NCI-H1105 treated with DMSO at 0.1 percent for 48 hours (cell line): ENCODE measurements at places on chromosomes 2 and 18.

- DNase-seq: no peak
These were observed 40.2 kb upstream of the EML4 start for GRCh38 chr2:42128721-42129486.

GRCh38 chr2:18630101-18630500 is 40.7 kb upstream of the NT5C1B start:
- DNase-seq: no peak

DNA sequence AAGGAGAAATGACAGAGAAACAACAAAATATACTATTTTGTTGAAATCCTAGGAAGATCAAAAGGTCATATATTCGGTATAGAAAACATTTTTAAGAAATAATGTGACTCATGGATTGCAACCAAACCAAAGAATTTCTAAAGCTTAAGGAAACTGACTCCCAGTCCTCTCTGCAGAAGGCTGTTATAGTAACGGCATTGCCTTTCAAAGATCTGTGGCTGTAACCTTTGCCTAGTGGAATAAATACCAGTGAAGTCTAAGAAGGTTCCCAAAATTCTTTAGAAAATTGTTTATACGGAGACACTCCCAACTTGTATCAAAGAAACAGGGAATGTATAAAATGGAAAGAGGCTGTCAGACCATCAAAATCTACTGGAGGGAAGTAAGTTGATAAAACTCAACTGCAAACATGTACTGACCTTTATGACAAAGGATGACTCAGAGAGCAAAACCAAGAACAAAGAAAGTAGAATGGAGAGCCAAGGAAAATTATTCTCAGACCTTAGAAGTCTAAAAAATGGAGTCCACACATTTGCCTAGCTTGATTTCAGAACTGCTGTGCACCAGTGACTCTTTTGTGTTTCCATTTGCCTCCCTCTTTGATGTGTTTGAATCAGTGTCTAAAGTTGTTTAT is 48.6 kb upstream of the FSIP2 start:
- no peak for DNase-seq

- DNase-seq: no peak
These were observed at the start of gene HOXD1 for GRCh38 chr2:176187899-176188773. Gene HOXD1 (plus strand): TSS chr2:176188668. CDS start chr2:176188802, 134 bp downstream.

GRCh38 chr18:58813561-58814225 is 51.0 kb upstream of the ZNF532 start:
- DNase-seq: no peak

DNA sequence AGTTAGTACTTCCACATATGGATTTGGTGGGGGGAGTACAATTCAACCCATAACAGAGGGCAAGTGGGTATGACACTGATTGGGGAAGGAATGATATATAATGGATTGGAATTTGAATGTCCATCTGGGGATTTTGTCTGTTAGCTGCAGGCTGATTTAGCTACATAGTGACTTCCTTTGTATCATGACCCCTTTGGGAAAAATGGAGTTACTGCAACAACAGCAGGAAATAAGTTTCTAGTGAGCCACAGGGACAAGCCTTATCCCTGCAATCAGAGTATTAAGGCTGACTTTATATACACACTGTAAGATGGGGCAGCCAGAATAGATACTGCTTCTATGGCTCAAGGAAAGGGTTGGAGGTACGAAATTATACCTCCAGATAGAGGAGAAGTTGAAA is 404.4 kb upstream of the MEIS1 start:
- DNase-seq: no peak

DNA sequence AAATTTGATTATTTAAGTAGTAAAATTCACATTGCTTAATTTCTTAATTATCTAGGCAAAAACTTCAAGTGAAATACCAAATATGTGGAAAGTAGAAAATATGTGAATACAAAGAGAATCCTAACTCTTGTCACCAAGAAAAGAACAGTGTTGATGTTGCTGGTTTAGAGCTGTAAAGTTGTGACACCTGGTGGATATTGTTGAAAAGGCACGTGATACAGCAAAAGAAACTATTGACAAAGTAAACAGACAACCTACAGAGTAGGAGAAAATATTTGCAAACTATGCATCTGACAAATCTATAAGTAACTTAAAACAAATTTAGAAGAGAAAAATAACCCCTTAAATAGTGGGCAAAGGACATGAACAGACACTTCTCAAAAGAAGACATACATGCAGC is 25.6 kb upstream of the ZC3H15 start:
- no peak for DNase-seq

- no peak for DNase-seq
These were observed 233.7 kb downstream of the TFCP2L1 start for GRCh38 chr2:121051311-121051710.

DNA sequence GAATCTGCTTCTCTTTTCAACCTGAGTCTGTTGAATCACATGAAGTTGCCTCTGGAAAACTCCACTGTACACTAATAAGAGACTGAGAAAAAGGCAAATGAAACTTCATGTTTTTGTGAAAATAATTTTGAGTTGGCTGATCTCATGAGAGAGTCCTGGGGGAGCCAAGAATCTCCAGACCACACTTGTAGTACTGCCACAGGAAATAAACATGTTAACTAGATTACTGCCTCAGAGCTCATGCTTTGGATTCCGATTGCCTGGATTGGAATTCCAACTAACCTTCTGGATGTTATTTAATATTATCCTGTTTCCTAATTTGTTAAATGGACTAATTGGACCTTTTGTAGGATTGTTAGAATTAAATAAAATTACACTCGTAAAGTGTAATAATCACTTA is 25.2 kb downstream of the NUP35 start:
- no peak for DNase-seq

GRCh38 chr2:217981084-217981730 is 21.6 kb downstream of the TNS1 start:
- no peak for DNase-seq

- no peak for DNase-seq
These were observed 46.1 kb downstream of the BCL11A start for GRCh38 chr2:60507211-60507965.

GRCh38 chr18:12908706-12909105 is 24.7 kb upstream of the PTPN2 start:
- no peak for DNase-seq

GRCh38 chr18:2009942-2010697 is 561.2 kb downstream of the METTL4 start:
- no peak for DNase-seq

- DNase-seq: peak; percentile 53
These were observed 176.0 kb downstream of the SMAD2 start for GRCh38 chr18:47754311-47755101.

- DNase-seq: no peak
These were observed 67.9 kb downstream of the DGKD start for GRCh38 chr2:233422050-233422639.

DNA sequence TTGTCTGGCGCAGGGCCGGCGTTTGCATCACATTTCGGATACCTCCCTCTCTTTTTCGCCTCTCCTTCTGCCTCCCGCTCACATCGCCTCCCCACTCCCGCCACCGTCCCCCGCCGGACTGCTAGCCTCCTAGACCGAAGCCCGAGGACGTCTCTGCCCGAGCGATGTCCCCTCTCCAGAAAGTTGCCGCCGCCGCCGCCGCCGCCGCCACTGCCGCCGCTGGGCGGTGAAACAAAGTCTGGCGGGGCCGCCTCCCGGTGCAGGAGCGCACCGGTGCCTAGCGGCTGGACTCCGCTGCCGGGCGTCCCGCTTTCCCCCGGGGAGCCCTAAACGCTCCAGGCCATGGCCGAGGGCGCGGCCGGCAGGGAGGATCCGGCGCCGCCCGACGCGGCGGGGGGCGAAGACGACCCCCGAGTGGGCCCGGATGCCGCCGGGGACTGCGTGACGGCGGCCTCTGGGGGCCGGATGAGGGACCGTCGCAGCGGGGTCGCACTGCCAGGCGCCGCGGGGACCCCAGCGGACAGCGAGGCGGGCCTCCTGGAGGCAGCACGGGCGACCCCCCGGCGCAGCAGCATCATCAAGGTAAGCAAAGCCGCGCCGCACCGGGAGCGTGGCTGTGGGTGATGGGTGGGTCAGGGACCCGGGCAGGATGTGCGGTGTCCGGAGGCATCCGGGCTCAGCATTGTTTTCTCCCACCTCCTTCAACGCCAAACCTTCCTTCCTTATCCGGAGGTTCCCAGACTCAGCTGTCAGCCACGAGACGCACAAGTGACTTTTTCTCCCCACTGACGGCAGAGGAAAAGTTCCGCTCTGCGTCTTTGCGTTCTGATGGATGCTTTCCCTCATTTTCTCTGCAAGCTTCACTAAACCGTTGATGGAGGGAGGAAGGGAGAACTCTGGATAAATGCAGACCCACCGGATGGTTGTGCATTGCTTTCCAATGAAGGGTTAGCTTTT is 643 bp downstream of the PLCL1 start:
- DNase-seq: peak; percentile 45

- no peak for DNase-seq
These were observed 124.7 kb upstream of the ZNF516 start for GRCh38 chr18:76619621-76620315.

DNA sequence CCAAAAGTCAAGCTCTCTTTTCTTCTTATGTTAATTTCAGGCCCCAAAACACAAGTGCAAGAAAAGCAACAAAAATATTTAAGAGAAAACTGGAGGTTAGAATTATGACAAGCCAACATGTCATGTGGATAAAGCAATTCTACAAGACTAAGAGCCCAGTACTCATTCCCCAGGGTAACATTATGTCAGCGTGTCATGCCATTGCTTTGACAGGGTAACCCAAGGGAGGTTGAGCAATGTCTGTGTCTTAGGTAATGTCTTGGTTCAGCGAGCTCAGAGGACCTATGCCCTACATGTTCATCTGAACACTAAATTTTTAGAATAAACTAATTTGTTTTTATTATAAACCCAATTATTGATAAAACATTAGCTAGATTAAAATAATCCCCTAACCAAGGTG is 173.2 kb upstream of the ZNF804A start:
- no peak for DNase-seq

- DNase-seq: peak; percentile 97
These were observed 125.9 kb downstream of the GPD2 start for GRCh38 chr2:156562124-156562523.

GRCh38 chr2:153417077-153417476 is 61.5 kb downstream of the RPRM start:
- DNase-seq: no peak

GRCh38 chr2:101362777-101363176 is 24.5 kb downstream of the CREG2 start:
- no peak for DNase-seq

DNA sequence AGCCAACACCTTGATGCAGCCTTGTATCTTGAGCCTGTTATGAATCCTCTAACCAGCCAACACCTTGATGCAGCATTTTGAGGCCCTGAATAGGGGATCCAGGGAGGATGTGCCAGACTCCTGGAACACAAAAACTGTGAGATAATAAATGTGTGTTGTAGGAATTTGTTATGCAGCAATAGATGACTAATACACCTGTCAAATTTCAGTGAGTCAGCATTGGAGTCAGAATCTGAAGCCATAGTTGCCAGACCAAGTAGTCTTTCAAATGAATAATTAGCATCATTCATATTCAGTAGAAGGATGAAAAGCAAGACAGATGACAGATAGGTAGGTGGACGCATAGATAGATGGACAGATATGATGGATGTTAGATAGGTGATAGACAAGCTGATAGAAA is 942.5 kb upstream of the SLC39A10 start:
- no peak for DNase-seq

DNA sequence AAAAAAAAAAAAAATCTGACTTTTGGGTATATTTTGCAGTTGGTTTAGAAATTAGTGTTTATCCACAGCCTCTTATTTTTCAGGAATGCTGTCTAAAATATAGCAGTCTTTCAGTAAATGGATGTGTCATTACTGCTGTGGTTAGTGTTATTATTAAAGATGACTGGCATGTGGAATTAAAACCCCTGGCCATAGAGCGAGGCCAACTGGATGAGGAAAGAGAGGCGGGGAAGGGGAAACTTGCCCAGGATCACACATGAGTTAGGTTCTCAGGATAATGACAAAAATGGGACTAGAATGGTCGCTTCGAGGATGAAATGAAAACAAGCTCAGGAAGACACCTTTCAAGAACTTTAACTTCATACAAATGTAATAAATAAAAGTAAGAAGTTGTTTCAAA is 57.4 kb upstream of the APCDD1 start:
- DNase-seq: no peak

DNA sequence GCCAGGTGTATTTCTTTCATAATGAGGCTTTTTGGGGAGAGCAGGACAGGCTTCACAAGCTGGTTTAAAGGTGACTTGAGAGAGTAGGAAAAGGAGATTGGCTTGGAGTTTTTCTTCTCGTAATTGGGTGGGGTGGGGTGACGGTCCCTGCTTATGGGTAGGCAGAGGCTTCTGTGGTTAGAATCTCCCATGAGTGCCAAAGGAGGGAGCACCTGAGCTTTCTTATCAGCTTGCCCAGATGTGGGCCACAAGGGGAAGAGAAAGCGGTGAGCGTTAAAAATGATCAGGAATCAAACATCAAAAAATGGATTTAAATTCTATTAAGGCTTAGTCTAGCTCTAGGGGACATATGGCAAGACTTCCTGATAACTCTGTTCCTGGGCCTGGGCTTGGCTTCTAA is 9.7 kb upstream of the PNPT1 start:
- no peak for DNase-seq

DNA sequence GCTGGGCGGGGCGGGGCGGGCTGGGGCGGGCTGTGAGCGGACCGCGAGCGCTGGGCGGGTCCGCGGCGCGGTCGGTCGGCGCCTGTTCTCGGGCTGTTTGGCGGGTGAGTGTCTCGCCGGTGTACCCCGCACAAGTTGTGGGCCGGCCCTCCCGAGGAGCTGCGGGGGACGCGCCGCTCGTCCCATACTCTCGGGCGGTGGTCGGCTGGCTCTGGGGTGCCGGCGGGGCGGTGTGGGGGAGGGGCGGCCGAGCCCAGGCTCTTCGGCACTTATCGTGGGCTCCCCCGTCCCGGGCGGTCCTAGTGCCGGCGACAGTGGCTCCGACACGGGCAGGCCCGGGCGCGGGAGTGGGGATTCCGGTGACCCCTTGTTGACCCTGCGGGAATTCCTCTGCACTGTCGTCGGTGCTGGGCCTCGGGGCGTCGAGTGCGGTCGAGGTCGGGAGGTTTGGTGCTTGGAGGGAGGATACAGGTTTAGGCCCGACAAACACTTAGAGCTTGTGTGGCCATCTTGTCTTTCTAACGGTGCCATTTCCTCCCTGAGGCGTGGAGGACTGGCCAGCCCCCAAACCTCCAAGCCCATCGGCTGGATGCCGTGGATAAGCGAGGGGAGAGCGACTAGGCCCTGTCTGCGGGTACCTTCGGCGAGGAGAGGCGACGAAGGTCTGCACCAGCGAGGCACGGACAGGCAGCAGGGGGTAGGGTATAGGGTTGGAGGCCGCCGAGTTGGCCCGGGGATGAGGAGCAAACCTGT is at the start of gene SEPTIN2:
Gene SEPTIN2 (plus strand): TSS at position 47 of the 753 bp plus-strand sequence. CDS start 8,308 bp downstream, outside the sequence.
- peak; percentile 28 for DNase-seq

DNA sequence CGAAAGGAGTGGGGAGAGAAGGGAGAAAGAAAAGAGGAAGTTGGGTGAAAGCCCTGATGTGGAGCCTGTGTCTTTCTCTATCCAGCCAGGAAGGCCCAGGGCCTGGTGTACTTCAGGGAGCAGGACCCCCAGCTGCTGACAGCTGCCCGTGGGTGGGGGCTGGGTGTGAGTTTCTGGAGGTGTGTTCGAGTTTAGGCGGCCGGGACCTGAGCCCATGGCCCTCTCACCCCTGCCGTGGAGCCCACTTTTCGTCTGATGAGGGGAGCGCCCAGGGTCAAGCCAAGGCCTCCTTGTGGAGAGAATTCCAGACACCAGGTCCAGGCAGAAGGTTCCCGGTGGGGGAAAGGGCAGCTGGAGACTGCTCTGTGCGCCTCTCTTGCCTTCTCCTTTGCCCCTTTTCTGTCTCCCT is 2.2 kb downstream of the SIX3 start:
- DNase-seq: no peak
